ENCODE measurements at places on chromosomes 2 and 18.

- DNase-seq = no peak
Observed at GRCh38 chr2:175999283-175999819, 2.7 kb downstream of the LNPK start.

DNA sequence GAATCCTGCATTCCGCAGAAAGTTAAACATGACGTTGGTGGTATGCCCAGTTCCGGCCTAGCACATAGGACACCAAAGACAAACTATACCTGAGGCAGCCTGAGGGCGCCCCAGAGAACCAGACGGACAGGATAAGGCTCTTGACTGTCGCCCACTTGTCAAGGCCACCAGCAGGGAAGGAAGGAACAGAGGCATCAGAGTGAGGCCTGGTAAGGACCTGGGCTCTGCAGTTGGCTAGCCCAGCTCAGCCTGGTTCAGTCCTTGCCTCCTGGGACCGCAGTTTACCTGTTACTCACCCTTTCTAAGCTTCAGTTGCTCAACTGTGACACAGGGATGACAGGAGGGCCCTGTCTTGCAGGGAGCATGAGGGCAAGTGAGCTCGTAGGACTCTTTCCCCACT is 82.1 kb downstream of the ACTR2 start:
- DNase-seq = no peak

DNA sequence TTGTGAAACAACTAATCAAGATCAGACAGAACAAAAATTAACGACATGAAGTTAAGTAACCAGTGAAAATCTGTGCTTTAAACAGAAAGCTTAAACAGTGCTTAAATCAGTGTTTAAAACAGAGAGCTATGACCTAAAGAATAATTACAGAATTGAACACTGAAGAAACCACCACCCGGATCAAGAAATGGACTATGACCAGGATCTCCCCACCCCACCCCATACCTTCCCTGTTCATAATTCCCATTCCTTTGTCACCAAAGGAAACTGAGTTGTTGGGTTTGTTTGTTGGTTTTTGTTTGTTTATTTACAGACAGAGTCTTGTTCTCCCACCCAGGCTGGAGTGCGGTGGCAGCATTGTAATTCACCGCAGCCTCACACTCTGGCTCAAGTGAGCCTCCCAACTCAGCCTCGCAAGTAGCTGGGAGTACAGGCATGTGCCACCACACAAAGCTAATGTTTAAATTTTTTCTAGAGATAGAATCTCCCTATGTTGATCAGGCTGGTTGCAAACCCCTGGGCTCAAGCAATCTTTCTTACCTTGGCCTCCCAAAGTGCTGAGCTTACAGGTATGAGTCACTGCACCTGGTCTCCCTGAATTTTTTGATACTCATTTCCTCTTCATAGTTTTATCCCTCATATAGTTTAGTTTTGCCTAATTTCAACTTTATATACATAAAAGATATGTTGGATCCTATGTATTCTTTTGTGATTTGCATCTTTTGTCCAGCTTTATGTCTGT is 8.2 kb upstream of the ALPG start:
- DNase-seq = no peak

DNA sequence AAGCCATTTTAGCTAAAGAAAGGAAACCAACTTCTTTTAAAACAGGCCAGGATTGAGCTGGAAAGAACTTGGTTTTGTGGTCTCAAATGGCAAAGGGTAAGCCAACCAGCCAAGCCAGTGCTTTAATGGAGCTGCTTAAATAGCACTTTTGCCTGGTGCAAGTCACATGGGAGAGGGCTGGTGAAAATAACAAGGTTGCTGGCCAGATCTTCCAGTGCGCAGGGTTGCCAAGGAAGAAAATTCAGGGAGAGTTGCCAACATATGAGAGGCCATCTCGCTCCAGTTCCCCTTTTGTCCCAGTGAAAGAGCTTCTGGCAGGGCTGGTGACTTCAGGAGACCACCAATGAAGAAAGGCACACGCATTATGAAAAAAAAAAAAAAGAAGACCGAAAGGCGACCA is 57.3 kb downstream of the IRS1 start:
- no peak for DNase-seq

GRCh38 chr2:47077442-47078117 is 77.5 kb downstream of the STPG4 start:
- no peak for DNase-seq

DNA sequence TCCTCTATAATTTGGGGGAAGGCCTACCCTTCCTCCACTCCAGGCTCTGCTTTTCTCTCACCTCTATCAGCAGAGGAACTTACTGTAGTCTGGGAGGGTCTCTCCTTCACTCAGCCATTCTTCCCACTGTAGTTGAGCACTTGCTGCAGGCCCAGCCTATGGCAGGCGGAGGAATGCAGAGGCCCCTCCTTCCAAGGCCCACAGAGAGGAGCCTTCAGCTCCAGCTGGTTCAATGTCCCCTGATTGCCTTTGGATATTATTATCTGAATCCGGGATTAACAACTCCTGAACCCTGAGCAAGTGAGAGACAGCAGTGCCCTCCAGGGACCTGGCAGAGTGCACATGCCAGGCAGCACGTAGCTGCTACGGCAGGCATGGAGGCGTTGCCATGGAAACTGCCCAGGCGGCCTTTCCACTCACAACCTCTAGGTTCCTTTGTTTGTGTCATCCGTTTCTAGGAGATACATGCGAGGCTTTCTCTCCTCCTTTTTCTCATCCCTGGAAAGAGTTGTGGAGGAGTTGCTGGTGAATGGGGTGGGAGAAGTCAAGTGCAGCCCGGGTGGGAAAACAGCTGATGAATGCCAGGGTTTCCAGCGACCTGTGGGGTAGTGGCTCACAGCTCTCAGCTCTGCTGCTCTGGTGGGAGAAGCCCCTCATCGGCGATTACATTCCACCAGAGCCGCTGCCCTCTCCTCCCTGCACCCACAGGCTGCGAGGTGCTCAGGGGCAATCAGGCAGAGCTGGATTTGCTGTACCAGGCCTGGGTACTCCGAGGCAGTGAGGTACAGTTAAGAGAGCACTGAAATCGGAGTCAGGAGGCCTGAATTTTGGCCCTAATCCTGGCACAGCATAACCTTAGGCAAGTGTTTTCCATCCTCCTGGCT is 55.3 kb upstream of the HK2 start:
- peak; percentile 56 for DNase-seq

GRCh38 chr18:2304378-2305175 is 266.7 kb downstream of the METTL4 start:
- no peak for DNase-seq

- DNase-seq = no peak
Observed at GRCh38 chr2:105118960-105119359, 81.1 kb downstream of the MRPS9 start.

- no peak for DNase-seq
Observed at GRCh38 chr2:12555012-12555645, 161.6 kb upstream of the TRIB2 start.

DNA sequence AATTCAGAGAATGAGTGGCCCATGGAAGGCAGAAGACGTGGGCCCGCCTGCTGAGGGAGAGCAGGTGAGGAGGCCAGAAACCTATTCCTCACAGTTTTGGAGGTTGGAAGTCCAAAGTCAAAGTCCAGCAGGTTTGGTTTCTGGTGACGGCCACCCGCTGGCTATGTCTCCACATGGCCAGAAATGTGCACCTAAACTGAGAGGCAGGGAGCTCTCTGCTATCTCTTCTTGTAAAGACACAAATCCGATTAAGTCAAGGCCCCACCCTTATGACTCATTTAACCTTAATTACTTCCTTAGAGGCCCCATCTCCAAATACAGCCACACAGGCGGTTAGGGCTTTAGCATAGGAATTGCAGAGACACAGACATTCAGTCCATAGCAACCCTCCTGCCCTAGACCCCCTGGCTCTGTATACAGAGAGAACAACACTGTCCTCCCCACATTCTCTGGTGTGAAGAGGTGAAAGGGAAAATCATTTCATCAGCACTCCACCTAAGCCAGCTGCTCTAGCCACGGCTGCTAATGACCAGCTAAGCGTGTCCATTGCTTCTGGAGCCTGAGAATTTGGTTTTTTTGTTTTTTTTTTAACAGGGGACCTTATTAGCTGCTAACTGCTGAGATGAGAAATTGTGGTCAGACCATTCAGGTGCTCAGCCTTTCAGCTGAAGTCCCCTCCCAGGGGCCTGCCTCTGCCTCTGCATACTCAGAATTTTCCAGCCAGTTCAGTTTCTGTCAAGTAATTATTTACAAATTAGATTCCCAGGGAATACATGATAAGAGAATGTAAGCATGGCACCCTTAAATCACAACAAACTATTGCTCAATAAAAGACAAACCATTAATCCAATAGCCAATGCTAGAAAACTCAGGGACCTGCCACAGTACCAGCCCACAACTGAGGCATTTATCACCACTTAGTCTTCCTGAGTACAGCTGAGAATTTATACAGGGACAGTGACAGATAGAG is 368.7 kb upstream of the ID2 start:
- no peak for DNase-seq

DNA sequence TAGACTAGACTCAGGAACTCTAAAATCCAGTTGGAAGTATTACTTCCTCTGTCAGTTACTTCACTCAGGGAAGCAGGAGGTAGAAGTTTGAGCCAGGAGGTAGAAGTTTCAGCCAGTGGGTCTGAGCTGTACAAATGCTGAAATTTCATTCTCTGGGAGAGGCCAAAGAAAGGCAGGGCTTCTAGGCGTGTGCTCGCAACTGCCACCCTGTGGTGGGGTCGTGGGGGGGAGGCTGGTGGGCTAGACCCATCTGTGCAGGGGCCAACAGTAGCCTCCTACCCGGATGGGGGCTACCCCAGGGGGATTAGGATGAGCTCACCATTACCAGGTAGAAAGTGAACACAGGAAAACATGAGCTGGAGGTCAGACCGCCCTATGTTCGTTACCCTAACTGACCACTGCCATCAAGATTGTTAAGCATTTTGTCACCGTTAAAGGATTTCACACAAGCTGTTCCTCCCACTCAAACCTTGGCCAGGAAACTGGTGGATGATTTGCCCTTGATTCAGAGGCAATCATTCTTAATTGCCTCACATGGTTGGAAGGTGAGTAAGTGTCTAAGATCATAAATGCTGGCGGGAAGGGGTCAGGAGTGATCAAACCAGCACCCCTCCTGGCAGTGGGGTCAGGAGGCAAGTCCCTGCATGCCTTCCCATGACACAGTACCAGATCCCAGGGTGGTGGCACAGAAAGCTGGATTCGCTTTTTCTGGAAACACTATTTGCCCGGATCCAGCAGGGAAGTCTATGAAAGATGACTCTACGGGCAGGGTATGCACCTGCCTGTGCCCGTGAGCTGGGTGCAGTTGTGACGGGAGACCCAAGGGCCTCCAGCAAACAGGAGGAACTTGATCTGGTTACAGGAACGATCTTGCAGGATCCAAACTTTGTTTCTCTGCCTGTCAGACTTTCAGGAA is 5.2 kb upstream of the FHL2 start:
- DNase-seq = no peak

DNA sequence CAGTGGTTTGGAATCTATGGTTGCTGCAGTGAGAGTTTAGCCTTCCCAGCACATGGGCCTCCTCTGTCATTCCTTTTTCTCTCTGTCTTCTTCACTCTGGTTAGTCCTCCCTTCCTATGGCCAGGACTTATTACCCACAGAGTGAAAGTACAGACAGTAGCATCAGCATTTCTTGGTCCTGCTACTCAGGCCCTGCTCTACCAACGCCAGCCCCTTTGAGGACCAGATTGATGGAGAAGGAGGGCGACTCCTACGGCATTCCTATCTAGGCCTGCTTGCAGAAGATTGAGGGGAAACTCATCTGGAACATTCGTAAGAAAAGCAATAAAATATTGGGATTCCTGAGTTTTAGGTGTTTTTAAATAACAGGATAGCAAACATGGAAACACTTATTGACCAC is 43.5 kb downstream of the BMP10 start:
- DNase-seq = no peak

DNA sequence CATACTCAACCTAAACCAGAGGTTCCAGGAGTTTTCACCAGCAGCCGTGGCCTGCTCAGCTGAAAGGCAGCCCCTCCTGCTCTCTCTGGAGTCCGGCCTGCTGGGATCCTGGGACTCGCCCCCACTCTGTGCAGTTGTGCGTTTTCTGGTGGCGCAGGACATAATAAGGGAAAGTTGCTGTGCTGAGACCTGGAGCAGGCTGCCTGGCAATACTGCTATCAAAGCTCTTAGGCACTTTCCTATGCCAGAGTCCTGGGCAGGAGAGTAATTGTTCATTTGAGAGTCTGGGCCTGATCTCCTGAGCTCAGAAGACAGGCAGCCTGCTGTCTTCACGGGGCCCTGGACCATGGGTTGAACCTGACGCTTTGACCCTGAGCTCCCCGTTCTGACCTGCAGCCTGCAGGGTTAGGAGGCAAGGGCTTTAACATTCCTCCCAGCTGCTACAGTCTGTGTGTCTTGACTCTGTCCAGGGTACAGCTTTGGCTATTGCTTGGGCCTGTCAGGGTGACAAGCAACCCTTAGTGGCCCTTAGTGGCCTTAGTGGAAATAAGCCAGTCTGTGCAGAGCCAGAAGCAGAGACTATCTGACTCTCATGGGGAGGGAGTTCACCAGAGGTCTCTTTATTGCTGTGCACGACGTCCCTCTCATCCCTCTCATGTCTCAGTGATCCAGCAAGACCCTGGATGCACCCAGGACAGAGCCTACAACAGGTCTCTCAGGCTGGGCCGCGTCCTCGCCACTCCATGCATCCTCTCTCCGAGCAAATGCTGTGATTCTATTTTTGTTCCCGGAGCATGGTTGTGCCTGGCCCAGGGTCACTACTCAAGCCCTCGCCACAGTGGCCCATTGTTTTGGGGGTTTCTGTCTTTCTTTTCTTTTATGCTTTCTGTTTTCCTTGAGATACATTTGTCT is 60.6 kb downstream of the ACKR3 start:
- DNase-seq = no peak

DNA sequence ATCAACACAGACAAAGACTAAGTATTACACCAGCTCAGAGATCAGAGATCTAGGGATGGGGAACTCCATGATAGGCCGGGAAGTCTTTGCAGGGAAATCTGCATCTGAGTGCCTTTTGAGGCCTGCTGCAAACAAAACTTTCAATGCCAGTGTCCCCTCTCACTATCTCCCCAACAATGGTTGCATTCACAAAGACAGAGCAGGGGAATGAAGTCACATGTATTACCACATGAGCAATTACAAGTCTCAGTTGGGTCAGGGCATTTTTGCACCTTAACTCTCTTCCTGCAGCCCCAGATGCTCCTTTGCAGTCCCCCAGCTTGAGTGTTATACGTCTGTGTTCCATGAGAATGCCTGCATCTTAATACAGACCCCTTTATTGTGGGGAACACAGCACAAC is 1.8 kb upstream of the RNF144A start:
- DNase-seq = no peak

DNA sequence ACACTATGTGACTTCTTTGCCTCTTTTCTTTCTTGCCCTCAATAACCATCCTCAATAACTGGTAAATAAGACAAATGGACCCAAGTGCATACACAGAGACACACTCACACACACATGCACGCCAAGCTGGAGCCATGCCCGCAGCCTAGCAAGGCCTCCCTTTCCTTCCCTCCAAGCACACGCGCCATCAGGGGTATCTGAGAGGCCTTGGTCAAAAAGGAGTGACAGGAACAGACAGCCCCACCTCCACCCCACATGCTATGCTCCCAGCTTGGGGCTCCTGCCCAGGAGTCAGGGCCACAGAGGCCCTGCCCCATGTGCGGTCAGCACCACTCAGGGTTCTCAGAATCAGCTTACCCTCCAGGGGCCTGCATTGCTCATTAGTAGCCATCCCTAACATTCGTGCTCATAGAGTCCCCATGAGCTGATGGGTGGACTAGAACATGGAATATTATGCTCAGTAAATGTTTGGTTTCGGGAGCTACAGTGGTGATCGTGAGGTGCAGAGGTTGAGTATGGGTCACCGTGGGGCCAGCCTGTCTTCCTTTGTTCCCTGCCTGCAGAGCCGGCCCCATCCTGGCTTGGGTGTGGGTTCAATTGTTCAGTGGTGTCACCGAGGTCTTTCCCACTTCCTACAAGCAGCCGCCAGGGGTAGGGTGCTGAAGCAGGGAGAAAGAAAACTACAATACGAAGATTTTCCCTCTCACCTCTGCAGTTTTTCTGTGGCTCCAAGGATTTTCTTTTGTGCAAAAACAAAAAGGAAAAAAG is 158.2 kb upstream of the RAB12 start:
- no peak for DNase-seq

All from iPS DF 19.7 (cell line).